GM12892 (cell line): ENCODE measurements at places on chromosomes 7 and 10.

DNA sequence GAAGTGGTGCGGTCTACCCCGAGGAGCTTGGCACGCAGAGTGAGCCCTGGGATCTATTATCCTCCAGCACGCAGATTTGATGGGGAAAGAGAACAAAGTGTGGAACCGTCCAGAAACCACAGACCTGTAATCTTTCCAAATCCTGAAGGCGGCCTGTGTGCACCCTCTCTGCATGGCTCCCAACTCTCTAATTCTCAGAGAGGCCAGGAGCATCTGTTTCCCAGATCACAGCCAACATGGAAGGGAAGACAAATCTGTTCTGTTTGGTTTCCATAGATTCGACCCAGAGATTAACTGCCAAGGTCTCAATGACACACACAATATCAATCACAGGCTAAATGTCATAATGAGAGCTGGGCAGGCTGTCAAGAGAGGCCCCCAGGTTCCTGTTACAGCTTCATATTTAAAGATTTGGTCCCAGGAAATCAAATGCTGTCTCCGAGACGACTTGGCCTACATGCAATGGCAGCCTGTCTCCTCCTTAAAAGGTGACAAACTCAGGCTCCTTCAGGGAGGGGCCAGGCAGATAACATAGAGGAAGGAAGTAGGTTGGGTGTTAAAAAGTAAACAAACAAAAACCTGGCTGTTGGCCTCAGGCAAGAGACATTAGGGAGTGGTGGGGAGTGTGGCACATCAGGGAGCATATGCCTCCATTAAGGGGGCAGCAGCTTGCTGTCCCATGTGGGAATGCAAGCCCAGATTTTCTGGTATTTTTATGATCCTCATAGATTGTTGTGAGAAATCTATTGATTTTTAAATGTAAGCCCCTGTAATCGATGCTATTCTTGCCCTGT lies 48.8 kb upstream of the SAMD8 start:
- no peak for DNase-seq

DNA sequence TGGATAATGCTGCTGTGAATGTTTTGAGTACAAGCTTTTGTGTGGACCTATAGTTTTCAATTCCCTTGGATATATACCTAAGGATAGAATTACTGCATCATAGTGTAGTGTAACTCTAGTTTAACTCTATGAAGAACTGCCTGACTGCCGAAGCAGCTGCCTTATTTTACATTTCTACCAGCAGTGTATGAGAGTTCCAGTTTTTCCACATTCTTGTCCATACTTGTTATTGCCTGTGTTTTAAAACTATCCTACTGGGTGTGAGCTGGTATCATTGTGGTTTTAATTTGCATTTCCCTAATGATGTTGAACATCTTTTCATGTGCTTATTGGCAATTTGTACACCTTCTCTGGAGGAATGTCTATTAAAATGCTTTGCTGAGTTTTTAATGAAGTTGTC lies 15.7 kb downstream of the SEPTIN7 start:
- no peak for DNase-seq

DNA sequence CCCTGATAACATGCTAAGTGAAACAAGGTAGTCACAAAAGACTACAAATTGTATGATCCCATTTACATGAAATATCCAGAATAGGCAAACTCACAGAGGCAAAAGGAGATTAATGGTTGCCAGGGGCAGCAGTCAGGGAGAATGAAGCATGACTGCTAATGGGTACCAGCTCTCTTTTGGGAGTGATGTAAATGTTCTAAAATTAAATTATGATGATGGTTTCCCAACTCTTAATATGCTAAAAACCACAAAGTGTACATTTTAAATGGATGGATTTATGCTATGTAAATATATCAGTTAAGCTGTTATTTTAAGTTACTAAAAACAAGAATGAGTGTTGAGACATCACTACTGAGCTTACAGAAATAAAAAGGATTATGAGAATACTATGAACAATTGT lies 12.6 kb downstream of the CYP51A1 start:
- DNase-seq: no peak

DNA sequence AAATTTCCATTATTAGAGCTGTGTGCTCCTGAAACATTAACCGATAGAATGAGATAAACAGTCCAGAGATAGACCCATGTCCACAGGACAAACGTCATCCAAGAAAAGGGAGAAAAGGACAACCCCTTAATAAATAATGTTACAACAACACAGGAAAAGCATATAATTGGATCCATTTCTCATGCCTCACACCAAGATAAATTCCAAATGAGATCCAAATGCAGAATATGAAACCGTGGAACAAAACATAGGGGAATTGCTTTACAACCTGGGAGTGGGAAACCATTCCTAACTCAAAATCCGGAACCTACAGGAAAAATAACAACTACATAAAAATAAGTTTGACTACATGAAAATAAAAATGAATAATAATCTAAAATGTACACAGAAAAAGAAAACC lies 22.4 kb upstream of the NEBL start:
- no peak for DNase-seq

DNA sequence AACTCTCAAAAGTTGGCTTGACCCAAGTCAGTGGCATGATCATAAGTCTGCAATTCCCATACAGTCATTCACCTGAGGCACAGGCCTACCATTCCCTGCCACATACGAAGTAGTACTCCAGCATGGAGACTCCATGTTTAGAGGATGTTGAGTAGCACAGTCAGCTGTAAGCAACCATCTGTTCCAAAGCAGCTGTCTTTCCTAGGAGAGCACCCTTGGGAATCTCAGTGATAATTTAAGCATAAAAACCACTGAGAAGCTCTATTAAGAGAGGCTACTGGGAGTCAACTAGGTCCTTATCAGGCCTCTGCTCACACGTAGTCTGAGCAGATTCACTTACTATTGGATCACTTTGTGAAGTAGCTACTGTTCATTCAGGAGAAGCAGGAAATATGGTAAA lies 61.6 kb upstream of the UNC5B start:
- DNase-seq: no peak

DNA sequence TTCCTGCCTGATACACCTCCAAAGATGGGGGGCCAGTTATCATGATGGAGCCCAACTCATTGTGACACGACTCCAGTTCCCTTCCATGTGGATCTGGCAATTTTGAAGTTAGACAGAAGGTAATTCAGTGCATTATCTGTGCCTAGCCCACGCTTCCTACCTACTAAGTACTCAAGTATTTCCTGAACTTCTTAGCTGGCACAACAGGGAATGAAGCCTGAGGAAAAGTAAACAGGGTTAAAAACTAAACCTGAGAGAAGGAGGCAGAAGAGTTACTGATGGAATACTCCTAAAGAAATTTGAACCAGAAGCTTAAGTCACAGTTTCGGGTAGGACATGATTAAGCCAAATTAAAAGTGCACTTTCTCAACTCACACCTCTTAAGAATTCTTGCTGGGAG lies 1.1 kb upstream of the SEC31B start:
- no peak for DNase-seq

DNA sequence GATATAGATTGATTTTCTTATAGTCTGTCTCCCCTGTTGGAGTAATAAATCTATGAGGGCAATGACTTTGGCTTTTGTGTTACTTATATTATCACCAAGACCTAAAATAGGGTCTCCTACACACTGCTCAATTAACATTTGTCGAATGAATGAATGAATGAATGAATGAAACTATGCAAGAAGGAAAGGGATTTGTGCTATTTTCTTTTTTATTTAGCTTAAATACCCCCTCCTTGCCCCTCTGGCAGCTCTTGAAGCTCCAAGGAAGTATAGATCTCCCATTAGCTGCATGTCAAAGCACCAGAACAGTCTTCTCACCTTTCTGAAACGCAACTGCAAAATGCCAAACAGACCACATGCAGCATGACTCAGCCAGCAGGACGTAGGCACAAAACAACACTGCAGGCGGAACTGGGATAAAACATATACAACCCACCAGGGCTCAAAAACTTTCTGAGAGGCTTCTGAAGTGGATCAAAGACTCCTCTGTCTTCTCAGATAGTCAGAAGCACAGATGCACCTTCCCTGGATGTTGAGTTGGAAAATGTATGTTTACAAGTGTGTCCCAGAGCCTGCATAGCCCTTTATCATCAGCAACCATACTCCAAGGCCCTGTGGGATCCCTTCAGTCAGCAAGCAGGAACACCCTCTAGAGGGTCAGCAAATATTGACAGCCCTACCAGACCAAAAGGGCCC lies 187.8 kb downstream of the NPSR1 start:
- no peak for DNase-seq

DNA sequence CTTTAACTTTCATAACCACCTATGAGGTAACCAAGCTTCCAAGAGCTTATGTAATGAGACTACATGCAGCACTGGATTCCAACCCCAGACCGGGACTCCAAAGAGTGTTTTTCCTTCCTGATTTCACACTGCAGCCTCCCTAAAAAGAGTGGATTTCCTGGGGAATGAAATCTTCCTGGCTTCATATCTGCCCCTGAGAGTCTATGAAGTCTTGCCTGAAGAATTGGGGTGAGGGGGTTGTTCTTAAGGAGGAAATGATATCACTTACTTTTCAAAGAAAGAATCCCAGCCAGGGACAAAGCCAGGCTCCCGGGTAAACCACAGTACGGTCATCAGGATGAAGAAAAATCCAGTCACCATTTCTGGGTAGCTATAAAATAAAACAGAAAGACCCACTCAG lies 29.7 kb downstream of the STMP1 start:
- no peak for DNase-seq

DNA sequence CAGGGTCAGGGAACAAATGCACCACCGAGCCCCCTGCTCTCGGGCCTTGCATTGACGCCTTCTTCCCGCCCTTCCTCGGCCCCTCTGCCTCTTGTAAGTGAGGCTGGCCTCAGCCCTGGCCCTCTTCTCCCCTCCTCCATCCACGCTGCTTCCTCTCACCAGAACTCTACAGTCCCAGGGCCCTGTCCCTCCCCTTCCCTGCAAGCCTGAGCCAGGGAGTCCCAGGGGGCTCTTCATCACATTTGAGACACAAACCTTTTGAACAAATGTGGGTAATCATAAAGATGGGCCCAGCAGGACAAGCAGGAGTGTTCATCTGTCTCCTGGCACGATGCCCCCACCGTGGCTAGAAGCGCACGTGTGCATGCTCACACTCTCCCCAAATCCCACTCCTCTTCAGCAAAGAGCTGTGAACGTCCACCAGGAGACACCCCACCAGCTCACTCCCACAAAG lies 57.7 kb downstream of the SLIT1 start:
- DNase-seq: no peak

GRCh38 chr7:49023345-49024328 lies 99.3 kb downstream of the CDC14C start:
- no peak for DNase-seq

- no peak for DNase-seq
Measured at GRCh38 chr10:35456153-35456720, 119.9 kb downstream of the CCNY start.

DNA sequence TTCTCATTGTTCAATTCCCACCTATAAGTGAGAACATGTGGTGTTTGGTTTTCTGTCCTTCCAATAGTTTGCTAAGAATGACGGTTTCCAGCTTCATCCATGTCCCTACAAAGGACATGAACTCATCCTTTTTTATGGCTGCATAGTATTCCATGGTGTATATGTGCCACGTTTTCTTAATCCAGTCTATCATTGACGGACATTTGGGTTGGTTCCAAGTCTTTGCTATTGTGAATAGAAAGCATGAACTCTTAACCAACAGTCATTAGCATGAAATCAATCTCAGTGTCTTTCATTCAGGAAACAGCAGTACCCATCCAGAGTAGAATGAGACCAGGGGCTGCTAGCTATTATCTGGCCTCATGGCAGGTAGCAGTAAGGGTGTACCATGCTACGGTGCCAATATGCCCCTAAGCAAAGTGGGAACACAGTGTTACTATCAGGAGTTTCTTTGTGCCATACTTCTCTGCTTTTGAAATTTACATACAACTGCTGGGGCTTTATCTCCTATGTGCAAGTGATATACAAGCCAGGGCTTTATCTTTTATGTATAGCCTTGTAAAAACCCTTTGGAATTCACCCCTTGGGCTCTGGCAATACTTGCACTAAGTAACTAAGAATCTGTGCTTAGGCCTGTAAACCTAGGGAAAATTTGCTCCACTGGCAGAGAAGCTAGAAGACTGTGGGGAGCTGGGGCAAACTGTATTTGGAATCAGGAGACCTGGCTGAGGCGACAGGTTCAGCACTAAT lies 5.4 kb downstream of the PON2 start:
- no peak for DNase-seq

DNA sequence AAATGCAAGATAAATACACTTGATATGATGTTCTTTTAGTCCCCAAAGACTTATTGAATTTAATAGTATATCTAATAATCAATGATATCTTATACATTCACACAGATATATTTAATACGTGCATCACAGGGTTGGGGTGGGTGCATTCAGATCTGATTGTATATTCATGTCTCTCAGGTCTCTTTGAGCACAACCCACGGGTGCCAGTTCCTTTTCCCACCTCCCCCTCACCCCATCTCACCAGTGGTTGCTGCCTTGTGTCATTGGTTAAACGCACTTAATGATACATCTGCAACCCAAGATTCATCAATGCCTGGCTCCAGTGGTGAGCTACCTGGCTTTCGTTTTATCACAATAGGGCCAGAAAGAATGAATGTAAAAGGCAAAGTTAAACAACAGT lies 6.2 kb downstream of the LRIT1 start:
- no peak for DNase-seq

GRCh38 chr7:117158941-117159697 lies 163.7 kb downstream of the WNT2 start:
- DNase-seq: no peak

DNA sequence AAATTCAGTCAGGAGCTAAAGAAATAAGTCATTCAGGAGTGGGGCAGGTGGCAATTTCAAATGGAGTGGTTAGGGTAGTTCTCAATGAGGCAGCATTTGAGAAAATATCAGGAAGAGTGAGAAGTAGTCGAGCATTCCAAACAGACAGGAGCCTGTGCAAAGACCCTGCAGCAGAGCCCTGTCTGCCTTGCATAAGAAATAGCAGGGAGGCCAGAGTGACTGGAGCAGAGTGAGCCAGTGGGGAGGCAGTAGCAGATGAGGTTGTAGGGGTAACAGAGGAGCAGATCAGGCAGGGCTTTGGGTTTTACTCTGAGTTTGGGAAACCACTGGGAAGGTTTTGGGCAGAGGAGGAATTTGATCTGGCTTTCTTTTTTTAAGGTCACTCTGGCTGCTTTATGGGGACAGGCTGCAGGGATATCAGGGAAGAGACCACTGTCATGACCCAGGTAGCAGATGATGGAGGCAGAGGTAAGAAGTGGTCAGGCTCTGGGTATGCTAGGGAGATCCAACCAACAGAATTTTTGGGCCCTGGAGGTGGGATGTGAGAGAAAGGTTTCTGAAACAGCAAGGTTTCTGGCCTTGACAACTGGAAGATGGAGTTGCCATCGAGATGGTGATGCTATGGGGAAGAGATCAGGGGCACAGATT lies 1.3 kb upstream of the BLVRA start:
- no peak for DNase-seq

DNA sequence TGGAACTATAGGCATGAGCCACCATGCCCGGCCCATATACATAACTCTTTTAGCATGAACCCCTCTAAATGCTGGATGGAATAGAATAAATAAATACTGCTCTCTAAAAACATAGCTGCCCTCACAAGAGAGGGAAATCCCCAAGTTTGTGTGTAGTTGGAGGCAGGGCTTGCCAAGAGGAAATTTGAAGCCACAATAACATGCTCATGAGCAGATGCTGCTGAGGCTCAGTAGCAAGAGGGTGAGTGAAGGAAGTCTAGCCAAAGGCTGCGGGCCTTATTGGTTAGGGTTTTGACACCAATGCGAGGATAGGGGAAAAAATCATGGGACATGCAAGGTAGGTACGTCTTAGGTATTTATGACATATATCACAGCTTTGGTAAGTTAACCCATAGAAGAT lies 17.3 kb downstream of the TPK1 start:
- DNase-seq: no peak

GRCh38 chr10:74034301-74034700 lies 36.4 kb downstream of the VCL start:
- no peak for DNase-seq
